ENCODE measurements at places on chromosomes 7 and 10.

DNA sequence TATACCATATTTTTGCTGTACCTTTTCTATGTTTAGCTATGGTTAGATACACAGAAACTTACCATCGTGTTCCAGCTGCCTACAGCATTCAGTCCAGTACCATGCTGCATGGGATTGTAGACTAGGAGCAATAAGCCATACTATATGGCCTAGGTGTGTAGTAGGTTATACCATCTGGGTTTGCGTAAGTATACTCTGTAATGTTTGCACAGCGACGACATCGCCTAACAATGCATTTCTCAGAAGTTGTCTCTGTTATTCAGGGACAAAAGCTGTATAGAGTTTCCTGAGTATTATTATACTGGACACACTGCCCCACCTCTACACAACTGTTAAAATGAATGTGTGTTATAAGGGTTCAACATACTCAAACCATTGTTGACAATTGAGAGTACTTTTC lies 93.8 kb upstream of the MKI67 start:
- DNase-seq, result no peak

DNA sequence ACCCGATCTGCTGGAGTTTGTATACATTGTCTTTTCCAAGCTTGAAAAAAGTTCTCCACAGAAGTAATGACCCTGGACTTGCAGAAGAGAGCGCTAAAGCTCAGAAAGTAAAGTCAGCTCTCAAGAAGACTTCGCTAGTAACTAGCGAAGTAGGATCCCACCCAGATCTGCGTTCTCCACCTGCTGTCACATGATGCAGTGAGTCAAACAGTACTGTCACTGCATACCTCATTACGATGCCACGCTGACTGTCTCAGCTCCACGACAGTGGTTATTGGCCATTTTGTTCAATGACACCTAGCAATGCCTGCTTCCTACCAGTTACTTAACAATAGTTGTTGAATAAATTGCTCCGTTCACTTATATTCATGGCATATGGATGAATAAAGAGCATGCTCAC lies 29.7 kb upstream of the SEC61G start:
- no peak for DNase-seq

DNA sequence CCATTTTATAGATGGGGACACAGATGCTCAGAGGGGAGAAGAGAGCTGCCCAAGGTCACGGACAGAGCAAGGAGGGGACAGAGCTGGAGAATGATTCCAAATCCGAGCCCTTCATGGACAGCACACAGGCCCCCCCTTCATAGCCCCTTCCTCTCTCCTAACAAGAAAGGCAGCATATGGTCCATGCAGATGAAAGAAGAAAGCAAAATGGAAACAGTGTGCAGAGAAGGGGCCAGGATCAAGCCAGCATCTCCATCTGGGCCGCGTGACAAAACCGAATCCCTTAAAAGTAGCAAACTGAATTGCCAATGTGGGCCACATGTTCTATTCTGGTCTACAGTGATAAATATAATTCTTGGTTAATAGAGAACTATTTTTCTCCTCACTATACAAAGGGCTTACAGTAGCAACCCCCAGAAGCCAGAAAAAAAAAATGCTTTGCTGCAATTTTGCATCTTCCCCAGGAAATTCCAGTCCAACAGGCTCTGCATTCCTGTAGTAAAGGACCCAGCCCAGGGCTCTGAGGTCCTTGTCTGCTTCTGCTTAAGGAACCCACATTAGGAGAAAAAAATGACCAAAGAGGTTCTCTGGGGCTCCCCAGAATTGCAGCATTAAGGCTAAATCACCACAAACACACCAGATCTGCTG lies 7.8 kb downstream of the CPXM2 start:
- no peak for DNase-seq

DNA sequence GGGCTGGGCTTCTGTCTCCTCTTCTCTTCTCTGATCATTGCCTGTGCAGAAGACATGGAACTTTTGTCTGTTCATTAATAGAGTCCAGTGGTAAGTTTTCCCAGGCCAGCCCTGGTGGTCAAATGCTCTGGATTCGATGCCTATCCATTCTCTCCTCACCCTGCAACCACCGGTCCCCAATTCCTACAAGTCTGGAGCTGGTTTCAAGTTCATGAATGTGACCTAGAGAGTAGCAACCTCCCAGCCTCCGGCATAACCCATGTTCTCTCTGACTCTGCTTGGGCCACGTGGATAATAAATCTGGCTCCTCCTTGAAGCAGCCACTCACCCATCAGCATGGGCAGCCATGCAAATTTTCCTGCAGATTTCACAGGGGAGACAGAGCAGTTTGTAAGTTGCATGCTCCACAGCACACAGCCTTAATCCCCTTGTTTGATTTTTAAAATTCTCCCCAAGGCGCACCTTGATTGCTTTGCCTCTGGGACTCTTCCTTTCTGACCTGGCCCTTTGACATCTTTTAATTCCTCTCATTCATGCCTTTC lies 37.3 kb upstream of the PDZD8 start:
- no peak for DNase-seq

DNA sequence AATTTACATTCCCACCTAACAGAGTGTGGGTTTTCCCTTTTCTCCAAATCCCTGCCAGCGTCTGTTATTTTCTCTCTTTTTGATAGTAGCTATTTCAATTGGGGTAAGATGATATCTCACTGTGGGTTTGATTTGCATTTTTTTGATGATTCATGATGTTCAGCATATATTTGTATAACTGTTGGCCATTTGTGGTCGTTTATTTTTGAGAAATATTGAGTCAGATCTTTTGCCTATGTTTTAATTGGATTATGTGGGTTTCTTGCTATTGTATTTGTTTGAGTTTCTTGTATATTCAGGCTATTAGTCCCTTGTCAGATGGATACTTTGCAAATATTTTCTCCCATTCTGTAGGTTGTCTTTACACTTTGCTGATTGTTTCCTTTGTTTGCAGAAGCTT lies 193.8 kb downstream of the ABCA13 start:
- no peak for DNase-seq

Data from stimulated activated CD4-positive, alpha-beta T cell treated with anti-CD3 and anti-CD28 coated beads, Interleukin-12 subunit alpha, Interleukin-12 subunit beta, amount 100 ng/mL, for 24 hours (primary cell).